ENCODE measurements at places on chromosomes 4 and X. TPM values are rescaled to one million over a fixed set of nuclear protein-coding genes. Genes with fewer than 3 reads are reported as not detected.

Gene TLR10
- total RNA-seq = under 0.01 TPM

DNA sequence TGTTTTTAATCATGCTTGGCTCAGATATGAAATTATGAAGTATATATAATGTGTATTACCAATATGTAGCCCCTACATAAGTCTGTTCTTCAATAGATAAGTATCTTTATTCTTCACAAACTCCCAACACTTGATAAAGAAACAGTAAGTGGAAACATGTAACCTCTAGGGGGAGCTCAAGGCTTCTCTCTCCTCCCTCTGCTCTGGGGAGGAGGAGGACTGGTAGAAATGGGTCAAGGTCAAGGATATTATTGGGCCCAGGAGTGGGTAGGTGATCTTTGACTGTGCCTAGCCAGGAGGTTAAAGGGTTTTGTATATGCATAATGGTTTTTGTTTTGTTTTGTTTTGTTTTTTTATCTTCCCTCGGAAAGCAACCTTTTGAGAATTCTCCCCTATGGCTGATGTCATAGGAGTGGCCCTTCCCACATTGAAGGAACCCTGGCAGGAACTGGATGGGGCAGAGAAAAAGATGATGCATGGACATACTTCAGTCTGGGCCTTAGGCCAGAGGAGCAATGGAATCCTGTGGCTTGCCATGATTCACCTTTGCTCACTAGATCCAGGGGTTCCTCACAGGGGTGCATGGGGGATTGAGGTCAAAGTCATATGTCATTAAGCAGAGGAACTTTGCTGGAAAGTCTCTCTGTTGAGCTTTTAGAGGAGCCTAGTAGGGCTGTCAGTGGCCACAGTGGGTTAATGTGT, 460.3 kb downstream of the MID1IP1 start:
- no peak for DNase-seq
- peaks cover 7% of the 10 kb centered on the region for H3K4me1 ChIP-seq
- H3K4me3 ChIP-seq = no peak overlapping the region
- H3K27me3 ChIP-seq = peaks cover 3% of the 10 kb centered on the region

Gene RCHY1
- 27.9 TPM for total RNA-seq

GRCh38 chr4:153204728-153205648, 745 bp downstream of the TRIM2 start:
- H3K36me3 ChIP-seq = no peaks in the 10 kb centered on the region
- no peak for DNase-seq
- H3K4me3 ChIP-seq = peak overlapping the region; percentile 50
- H3K27ac ChIP-seq = no peak overlapping the region

DNA sequence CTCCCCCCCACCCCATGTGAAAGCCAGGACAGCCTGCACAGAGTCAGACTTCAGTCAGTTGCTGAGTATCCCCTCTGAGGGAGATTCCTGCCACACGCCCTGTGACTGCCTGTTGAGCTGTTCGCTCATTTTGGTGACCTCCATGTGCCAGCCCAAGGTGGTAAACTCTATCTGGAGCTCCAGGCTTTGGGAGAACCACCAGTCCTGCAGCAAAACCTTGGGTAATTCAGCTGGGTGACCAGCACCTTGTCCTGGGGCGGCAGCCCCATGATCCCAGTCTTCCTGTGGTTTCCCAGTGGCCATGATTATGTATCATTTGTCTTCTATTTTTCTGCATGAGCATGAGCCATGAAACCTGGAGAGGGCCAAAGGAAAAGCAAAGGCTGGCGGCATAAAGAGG, 73.4 kb downstream of the NBDY start:
- DNase-seq = no peak
- no peaks in the 10 kb centered on the region for H3K4me1 ChIP-seq

- no peaks in the 10 kb centered on the region for H3K36me3 ChIP-seq
- H3K27ac ChIP-seq = no peak overlapping the region
- peak; percentile 17 for DNase-seq
- no peaks in the 10 kb centered on the region for H3K27me3 ChIP-seq
- H3K4me1 ChIP-seq = no peaks in the 10 kb centered on the region
Measured at GRCh38 chr4:166527500-166527899, 654.5 kb downstream of the TLL1 start.

Measured in osteoblast (primary cell).